ENCODE measurements at places on chromosomes 3 and 15.

GRCh38 chr3:129313665-129314385 lies 35.2 kb downstream of the HMCES start:
- DNase-seq, result no peak

DNA sequence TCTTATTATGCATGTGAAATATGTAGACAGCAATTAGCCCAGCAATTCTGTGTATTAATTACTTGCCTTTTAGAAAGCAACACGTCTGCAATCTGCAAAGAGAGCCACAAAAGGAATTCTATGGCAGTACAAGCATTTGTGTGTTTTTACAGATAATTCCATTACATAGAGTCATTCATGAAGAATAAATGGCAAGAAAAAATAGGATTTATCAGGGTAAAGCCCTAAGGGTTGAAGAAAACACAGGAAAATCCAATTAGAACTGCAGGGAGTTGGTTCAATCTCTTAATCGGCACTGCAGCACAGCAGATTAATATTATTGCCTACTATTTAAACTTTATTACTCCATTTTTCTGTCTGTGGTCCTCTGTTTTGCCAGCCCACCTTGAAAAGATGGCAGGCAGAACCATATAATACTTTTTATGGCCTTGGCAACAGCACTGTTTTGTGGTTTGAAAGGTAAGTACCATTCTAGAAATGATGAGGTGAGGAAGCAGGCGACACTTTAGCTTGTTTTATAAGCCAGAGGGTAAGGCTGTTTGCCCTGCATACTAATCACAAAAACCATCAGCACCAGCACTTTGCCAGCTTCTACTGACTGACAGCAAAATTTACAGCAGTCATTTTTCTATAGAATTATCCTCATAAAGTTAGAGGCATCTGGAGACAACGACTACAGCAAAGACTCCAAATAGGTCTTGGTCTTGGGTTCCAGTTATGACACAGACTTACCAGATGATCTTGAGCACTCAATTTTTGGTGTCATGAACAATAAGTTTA lies 638.2 kb upstream of the NAALADL2 start:
- DNase-seq, result no peak

- DNase-seq, result peak; percentile 27
Measured at GRCh38 chr15:67501177-67501835, 19.6 kb upstream of the C15orf61 start.

DNA sequence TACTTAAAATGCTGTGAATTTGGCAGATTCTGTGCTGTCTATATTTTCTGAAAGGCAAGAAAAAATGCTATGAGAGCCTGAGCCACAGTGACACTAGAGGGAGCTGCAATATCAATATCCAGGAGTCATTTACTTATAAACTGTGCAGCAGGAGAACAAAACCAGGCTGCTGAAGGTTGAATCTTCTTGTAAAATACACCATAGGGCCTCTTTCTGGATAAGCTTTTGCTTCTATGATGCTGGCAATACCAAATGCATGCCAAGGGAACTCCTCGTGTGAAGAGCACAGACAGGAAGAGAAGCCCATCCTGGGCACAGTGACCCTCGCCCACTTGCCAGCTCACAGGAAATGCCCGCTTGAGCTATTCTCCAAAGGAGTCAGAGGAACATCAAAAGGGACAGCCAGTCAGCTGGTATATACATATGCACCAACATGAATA lies 48.0 kb upstream of the TSPAN3 start:
- DNase-seq, result peak; percentile 70

DNA sequence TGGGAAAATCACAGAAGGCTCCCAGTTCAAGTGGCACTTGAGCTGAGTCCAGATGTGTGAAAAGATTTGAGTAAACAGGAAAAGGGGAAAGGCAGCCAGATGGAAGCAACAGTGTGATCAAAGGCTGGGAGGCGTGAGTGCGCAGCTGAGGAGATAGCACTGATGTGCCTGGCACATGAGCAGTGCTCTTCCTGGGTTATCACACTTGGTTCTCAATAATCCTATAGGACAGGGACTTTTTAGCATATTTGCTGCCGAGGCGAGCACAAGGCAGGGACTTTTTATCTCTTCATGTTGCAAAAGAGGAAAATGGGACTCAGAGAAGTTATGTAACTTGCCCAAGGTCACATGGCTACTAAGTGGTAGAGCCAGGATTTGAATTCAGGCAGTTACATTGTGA lies 39.6 kb downstream of the CORO2B start:
- DNase-seq, result no peak

DNA sequence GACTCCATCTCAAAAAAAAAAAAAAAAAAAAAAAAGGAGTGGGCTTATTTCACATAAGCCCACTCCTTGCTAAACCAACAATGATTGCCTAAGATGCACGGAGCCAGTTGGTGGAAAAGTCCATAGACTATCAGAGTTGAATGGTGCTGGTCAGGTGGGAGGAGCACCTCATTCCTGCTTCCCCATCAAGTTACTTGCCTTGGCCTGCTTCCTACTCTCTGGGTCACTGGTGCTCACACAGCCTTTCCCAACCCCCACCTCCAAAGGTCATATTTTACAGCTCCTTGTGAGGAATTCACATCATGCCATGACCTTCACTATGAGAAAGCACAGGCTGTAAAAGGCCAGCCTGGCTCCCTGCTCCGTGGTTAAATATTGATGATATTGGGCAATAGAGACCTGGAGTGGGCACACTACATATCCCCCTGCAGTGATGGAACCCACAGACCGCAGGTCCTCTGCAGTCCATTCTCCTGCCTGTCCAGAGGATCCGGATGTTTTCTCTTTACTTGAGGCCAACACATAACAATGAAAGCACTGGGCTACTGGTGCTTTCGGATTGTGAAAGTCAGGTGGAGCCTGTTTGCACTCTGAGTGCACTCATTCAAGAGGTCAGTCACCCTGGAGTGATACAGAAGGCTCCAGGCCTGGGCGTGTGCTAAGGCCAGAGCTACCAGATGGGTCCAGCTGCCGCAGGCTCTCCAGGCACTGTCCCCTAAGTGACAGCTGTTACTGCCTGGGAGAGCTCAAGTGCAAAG lies at the start of gene SLC51B:
SLC51B (plus strand) TSS at position 664 of the 758 bp plus-strand sequence. CDS start 4,618 bp downstream, outside the sequence.
- DNase-seq, result no peak

DNA sequence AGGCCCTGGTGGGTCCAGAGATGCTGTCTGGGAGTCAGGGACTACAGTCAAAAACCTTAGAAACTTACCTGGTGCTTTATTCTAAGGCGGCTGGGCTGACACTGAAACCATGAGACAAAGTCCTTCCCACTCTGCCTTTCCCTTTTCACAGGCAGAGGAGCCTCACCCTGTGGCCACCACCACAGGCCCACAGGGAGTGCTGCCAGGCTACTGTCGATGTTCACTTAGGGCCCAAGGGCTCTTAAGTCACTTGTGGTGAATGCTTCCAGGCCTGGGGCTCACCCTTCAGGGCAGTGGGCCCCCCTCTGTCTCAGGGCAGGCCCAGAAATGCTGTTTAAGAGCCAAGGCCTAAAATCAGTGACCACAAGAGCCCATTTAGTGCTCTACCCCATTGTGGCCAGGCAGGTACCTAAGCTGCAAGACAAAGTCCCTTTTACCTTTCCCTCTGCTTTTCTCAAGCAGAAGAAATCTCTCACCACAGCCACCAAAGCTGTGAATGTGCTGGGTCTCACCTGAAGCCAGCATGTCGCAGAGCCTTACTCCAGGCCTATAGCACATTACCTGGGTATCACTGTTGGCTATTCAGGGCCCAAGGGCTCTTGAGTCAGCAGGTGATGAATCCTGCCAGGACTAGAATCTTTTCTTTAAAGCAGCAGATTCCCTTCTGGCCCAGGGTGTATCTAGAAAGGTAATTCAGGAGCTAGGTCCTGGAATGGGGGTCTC lies 39.5 kb upstream of the GOLGA6B start:
- no peak for DNase-seq

- no peak for DNase-seq
Measured at GRCh38 chr3:185387646-185388045, 24.7 kb downstream of the MAP3K13 start.

DNA sequence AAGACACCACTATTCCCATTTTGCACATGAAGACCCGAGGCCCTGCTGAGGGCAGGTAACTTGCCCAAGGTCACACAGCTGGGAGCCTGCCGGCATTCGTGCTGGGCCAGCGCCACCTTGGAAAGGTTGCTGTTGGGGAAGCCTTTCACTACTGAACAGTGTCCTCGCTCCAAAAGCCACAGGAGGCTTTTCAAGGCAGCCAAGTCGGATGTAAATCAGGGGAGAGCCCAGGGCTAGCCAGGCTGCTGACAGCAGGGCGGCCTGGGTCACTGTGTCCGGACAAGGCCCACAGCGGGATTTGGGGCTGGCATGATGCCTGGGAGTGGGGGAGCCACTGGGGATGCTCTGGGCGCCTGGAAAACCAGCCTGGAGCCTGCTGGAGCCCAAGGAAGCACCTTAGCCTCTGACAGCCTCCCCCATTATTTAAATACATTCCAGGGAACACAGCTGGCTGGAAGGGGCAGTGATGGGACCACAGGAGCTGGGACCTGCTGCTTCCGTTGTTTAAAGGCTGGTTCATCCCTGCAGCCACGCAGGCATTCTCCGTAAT lies 10.5 kb downstream of the SLC6A6 start:
- DNase-seq, result no peak

DNA sequence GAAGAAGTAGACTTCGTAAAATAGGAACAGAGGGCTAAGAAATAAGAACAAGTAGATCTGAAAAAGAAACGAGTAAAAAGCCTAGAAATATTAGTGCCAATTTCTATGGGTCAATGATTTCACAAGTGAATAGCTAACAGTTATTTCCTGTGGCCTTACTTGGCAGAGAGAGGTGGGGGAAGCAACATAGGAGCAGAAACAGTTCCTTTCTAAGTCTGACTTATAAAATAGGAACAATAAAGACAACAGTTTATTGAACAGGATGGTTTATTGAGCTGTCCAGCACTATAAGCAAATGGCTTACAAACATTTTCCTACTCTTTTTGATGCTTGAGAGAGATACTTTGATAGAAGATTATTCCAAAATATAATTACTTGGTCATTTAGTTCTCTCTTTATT lies 37.9 kb downstream of the AGTR1 start:
- DNase-seq, result no peak

DNA sequence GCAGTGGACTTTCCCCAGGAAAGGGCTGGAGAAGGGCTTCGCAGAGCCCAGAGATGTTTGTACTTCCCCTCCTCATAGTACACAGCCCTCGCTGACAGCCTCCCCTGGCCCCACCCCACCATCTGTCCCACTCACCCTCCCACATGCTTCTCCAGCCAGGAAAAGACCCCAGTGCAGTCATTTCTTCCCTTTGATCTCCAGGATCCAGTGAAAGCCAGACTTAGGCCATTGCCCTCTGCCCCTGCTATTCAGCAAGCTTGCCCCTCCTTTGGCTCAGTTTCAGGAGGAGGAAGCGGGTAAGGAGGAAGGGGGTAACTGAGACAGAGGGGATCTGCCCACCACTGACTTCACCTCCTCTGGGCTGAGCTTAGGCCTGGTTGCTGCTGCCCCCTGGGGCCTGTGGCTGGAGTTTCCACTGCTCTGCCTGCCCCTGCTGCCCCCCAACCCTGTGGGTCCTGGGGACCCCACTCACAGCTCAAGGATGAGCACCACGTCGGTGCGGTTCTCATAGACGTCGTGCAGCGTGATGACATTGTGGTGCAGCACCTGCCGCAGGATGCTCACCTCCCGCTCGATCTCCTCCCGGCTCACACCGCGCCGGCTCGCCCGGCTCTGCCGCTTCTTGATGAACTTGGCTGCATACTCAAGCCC lies 63.1 kb downstream of the DAPK2 start:
- no peak for DNase-seq

DNA sequence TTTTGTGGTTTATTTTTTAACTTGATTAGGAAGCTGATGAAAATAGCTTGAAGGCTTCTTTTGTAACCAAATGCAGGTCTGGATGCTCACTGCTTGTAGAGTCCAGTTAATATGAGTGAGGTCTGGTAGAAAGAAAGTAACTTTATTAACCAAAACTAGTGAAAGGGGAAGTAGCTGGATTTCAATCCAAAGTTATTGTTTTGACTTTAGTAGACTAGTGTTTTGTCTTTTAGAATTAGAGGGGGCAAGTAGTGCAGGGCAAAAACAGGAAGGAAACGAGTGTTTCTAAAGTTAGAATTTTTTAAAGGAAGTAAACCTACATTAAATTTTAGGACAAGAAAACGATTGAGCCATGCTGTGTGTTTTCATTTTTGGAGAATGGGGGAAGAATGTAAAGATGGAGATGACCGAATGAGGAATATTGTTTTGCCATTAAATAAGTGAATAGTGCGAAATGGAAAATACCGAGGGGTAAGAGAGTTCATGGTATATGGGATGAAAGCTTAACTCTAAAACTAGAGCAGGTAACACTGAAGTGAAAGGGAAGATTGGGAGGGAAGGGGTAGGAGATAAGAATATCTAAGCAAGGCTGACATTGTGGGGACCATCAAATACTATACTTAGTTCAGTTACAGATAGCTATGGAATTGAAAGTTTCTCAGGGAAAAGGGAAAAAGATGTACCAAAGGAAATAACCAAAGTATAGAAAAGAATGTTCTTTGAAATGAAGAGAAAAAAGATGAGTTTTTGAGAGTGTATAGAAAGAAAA lies 40.0 kb downstream of the USP3 start:
- no peak for DNase-seq

- no peak for DNase-seq
Measured at GRCh38 chr3:149352556-149352955, 19.1 kb upstream of the TM4SF18 start.

DNA sequence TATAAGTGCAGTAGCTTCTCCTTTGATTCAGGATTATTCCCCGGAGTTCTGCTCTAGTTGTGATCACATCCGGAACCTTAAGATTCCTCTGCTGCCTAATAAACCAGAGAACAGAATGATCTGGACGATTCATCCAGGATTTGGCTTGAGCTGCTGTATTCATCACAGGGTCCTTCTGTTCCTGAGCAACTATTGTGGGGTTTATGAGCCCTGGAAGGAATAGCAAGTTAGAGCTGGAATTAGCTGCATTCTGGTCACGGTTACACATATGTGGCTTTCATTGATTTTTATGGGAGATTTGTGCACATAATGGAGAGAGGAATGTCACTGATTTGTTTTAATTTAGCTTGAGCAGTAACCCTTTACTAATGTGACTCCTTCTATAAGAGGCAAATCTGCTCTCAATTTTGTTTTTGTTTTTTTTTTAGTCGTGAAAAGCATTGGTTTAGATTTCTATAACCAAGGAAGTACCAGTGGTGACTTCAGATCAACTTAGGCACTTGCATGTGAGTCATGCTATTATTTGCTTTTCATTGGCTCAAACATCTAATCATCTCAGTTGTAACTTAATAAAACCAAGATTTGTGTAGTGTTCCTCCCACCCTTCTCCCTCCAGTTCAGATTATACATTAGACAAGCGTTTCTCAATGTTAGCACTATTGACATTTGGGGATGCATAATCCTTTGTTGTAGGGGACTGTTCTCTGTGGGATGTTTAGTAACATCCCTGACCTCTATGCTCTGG lies 148.5 kb downstream of the OTOL1 start:
- DNase-seq, result no peak

GRCh38 chr3:63274359-63274758 lies 3.7 kb upstream of the SYNPR start:
- no peak for DNase-seq

GRCh38 chr3:38579141-38579540 lies 70.3 kb downstream of the SCN5A start:
- DNase-seq, result no peak

GRCh38 chr3:171328419-171329082 lies 131.7 kb downstream of the TNIK start:
- DNase-seq, result no peak
